ENCODE measurements at places on chromosomes 12 and 14. TPM values are rescaled to one million over a fixed set of nuclear protein-coding genes. Genes with fewer than 3 reads are reported as not detected.

The FGF6 gene
- total RNA-seq = not detected

DNA sequence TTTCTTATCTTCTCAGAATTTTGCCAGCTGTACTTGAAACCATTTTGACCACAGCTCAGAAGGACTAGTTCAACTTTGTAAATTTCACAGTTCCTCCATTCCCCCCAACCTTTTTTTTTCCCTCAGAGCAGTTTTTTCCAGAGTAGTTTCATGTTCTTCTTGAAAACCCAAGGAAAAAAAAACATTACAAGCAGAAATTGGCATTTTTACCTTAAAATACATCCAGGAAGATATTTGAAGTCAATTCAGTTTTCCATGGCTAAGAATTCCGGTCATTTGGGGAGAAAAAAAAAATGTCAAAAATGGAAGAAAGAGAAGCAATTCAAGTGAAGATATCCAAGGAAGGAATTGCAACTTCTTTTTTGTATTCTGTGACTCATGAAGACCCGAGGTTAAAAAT lies 39.5 kb downstream of the SYNE2 start:
- DNase-seq = no peak

The ANKRD33 gene
- total RNA-seq = not detected

The SLC25A47 gene
- not detected for total RNA-seq

DNA sequence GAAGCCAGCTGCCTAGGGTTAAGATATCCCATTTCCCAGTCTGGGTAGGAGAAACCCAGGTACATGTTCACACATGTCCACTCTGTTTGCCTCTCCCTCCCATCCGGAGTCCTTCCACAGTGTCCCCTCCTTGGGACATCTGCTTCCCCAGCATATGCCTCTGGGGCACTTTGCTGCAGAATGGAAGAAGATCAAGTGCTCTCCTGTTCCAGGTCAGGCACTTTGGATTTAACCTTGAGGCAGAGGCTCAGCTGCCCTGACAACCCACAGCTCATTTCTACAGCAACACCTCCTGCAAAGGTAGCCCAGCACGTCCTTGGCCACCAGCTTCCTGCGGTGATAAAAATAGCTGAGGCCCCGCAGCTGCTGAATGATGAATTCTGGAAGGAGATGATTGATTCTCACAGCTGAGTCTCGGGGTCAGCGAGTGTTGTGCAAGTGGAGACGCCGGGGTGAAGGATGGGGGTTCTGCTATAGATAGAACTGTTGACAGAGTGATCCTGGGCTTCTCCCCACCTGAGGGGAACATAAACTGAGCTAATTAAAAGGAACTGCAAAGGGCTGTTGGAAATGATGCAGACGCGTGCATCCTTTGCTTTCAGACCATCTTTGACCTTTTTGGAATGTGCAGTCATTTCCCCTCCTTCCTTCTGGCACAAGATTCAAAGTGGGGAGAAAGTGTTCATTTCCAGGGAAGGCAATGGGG lies 145.0 kb downstream of the SLC38A6 start:
- DNase-seq = no peak

DNA sequence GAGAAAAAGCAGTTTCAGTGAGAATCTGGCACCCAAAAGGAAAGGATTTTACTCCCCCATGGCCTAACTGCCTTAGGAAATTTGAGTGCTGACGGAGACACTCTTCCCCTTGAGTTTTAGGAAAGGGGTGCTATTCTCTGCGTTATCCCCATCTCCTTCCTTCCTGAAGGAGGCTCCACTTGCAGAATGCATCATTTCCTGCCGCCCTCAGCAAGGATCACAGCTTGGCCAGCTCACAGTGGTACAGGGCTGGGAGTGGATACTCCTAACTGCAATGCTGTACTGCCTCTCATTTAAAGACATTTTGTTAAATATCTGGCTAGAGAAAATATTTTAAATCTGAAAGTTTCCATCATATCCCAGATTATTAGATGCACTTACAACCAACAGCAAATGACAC lies 33.0 kb downstream of the RDH12 start:
- DNase-seq = peak; percentile 21

The FANCM gene
- total RNA-seq = 3.2 TPM

Measured in heart left ventricle (tissue), 16 donors.